Breast epithelium (tissue), 4 donors: ENCODE measurements at places on chromosomes 13 and 19.
A peak's percentile ranks its signal among the peaks of the same experiment; 100 is the strongest.

DNA sequence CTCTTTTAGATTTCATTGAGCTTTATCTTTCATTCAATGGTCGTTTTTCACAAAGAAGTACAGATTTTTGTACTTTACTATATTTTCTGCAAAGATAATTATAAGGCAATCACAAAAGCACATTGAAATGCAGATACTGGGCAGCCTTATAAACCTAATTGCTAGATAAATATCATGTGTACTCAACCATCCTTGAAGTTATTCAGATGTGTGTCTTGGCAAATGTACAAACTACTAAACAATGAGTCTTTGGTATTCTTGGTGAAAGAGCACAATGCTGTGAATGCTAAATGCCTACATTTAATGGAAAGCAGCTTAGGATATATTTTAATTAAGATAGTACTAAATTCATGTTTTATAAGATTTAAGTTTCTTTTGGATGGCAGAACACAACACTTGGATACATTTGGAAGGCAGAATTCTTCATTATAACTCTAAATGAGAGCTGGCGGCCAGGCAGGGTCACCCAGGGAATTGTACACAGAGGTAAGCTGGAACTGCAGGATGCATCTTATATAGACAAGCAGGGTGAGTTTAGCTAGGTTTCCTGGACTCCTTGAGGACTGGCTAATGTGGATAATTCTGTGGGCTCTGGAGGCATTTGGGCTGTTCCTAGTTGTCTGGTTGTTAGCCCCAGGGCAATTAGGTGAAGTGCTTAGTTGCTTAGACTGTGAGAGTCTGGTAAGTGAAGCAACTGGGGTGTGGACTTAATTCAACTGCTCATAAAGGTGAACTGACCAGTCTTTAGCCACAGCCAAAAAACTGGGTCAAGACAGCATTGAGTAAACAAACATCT, 286.6 kb downstream of the PCDH20 start:
- DNase-seq, result no peak

GRCh38 chr19:53865918-53866864, 1.5 kb upstream of the MYADM start:
- no peak for DNase-seq

- no peak for DNase-seq
Observed at GRCh38 chr19:48656840-48657474, 11.0 kb upstream of the CA11 start.

DNA sequence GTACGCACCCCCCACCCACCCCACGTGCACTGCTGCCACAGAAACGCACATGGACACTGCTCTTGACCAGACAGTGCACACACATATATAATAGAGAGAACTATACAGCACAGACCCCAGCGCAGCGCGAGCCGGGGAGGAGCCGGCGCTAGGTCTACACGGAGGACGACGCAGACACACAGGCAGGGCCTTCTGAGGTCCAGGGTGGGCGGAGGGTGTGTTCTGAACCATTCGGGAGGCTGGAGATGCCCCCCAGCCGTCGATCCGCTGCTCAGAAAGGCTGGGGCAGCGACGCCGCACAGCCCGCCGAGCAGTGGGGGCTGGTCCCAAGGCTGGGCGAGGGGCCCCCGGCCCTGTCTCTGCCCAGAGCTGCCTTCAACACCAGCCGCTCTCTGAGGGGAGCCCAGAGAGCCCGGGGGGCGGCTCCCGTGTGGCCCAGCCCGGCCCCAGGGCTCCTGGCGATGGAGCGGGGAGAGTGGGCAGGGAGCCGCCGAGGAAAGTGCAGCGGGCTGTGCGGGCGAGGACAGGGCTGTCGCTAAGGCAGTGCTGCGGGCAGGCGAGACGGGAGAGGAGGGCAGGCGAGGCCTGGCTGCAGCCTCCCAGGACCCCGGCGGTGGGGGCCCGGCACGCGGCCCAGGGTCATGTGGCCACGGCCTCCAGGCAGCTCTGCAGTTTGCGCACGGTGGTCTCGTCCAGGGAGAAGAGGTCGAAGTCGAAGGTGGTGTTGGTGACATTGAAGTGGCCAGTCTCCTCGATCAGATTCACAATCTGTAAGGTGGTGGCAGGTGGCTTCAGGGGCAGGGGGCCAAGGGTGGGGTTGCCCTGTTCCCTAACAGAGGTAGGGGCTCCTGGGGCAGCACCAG, 67.1 kb downstream of the MLLT1 start:
- no peak for DNase-seq

DNA sequence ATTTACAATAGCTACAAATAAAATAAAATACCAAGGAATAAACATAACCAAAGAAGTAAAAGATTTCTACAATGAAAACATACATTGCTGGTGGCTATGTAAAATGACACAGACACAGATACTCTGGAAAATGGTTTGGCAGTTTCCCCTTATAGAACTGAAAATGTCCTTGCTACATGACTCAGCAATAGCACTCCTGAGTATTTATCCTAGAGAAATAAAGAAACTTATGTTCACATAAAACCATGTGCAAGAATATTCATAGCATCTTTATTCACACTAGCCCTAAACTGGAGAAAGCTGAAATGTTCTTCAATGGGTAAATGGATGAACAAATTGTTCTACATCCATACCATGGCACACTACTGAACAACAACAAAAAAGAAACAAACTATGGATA, 100.2 kb upstream of the RFC3 start:
- DNase-seq, result no peak

GRCh38 chr13:50884265-50884664, 25.3 kb upstream of the RNASEH2B start:
- no peak for DNase-seq

DNA sequence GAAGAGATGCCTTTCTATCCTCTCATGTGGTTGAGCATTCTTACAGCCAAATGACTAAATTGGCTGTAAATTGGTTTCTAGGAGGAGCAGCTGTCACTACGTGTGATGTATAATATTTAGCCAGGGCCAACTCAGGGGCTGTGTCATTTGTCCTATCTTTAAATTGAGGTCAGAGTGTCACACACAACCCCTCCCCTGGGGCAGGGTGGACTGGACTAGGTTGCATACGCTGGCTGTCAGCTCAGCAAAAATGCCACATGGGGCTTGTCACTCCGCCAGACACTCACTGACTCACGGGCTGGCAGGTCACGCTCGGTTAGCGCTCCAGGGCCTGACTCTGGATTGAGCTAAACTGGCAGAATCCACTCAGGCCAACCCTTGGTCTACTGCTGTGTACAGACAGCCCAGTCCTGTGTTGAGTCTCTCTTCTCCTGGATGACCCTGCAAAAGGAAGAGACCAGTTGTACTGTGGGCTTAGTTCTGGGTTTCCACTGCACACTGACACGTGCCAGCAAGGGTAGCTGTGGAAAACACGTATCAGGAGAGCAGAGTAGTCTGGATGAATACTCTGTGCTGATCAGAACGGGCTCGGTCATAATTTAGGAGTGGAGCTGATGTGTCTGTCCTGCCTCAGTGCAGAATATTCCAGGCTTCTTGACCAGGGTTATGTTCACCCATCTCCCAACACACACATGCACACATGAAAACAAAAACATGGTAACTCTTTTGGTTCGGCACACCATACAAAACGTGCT, 29.1 kb downstream of the SHISA2 start:
- peak; percentile 89 for DNase-seq

GRCh38 chr13:50228527-50228926, 213.3 kb downstream of the KCNRG start:
- DNase-seq, result no peak

GRCh38 chr19:47239152-47239551, 8.2 kb upstream of the BBC3 start:
- DNase-seq, result no peak

DNA sequence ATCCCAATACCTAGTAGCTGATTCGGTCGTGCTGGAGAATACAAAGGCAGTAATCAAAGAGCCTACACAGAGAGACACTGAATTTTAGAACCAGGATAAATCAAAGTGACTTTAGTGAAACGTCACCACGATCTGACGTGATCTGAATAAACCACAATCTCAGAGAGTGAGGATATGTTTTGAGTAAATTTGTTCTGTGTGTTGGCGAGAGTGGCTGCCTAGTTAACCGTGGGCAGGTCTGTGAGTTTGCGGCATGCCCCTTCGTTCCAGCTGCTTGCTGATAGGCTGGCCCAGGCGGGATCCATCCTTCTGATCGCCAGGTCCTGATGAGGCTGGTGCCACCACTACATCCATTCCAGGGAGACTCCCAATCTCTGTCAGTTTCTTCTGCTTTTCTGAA, 40.4 kb downstream of the LRCH1 start:
- DNase-seq, result no peak
